ENCODE measurements at places on chromosomes 5 and 9.

- DNase-seq, result no peak
Measured at GRCh38 chr9:127196826-127197145, 67.8 kb upstream of the GARNL3 start.

DNA sequence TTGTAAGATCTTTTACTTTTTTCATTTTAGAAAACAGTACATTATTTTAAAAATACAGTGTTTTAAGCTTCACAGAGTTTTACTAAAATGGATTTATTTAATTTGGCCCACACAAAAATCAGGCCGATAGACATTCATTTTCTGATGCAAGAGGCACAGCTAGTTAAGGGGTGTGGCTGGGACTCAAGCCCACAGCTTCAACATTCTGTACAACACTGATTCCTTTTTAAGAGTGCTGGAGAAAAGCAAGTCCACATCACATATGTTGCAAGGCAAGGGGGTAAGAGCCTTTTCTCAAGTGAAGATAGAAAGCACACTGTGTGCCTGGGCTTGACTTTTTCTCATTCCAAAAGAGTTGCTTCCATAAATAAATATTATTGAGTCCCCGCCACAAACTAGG, 195.9 kb downstream of the RFK start:
- no peak for DNase-seq

GRCh38 chr5:98954392-98955028, 25.7 kb upstream of the CHD1 start:
- DNase-seq, result no peak

- no peak for DNase-seq
Measured at GRCh38 chr9:99762470-99762869, 59.2 kb upstream of the NR4A3 start.

- no peak for DNase-seq
Measured at GRCh38 chr9:4921449-4921848, 63.6 kb upstream of the JAK2 start.

- no peak for DNase-seq
Measured at GRCh38 chr9:4559261-4560182, 69.3 kb downstream of the SLC1A1 start.
